ENCODE measurements at places on chromosomes 7 and 10. TPM values are rescaled to one million over a fixed set of nuclear protein-coding genes. Genes with fewer than 3 reads are reported as not detected.

SPACDR gene
- total RNA-seq: 1.0 TPM

DNA sequence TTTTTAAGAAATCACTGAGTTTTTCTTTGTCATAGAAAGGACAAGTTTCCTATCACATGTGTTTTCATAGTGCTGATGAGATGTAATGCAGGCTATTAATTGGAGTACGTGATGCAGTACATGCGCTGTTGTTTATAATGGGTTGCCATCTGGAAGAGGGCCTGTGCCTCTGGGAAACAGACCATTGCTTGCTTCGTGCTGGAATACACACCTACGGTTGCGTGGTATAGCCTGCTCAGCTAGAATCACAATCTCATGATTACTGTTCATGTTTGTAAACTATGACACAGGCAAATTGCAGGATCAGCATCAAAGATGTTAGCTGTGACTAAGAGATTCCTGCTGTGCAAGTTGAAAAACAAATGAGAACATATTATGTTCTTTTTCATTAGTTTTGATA is 107.2 kb upstream of the STEAP1B start:
- no peak for DNase-seq

- no peak for DNase-seq
Measured at GRCh38 chr10:86292462-86293395, 73.9 kb downstream of the GRID1 start.

WNT8B gene
- total RNA-seq: 3.8 TPM

HOGA1 gene
- 0.36 TPM for total RNA-seq

- DNase-seq: no peak
Measured at GRCh38 chr10:97640868-97641811, 669 bp downstream of the PI4K2A start.

VPS50 gene
- 16.0 TPM for total RNA-seq

RBP4 gene
- not detected for total RNA-seq

- no peak for DNase-seq
Measured at GRCh38 chr7:12648704-12649261, 38.6 kb upstream of the ARL4A start.

- no peak for DNase-seq
Measured at GRCh38 chr10:24415455-24416125, 206.7 kb downstream of the KIAA1217 start.

DNA sequence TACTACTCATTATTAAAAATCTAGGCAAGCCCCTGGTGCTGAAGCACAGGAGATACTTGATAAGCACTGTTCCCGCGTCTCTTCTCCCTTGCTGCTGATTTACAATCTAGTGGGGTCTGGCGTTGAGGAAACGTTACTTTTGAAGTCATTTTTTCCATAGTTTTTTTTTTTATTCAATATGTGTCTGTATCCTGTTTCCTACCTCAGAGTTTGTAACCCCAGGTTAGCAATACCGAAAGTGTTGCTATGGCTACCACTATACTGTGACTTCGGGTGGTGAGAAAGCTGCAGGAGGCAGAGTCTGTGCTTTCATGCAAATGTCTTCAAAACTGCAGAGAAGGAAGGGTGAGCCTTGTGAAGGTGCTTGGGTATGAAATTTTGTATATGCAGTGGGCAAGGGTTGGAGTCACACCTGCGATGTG is 458.8 kb upstream of the GHITM start:
- DNase-seq: no peak

DNA sequence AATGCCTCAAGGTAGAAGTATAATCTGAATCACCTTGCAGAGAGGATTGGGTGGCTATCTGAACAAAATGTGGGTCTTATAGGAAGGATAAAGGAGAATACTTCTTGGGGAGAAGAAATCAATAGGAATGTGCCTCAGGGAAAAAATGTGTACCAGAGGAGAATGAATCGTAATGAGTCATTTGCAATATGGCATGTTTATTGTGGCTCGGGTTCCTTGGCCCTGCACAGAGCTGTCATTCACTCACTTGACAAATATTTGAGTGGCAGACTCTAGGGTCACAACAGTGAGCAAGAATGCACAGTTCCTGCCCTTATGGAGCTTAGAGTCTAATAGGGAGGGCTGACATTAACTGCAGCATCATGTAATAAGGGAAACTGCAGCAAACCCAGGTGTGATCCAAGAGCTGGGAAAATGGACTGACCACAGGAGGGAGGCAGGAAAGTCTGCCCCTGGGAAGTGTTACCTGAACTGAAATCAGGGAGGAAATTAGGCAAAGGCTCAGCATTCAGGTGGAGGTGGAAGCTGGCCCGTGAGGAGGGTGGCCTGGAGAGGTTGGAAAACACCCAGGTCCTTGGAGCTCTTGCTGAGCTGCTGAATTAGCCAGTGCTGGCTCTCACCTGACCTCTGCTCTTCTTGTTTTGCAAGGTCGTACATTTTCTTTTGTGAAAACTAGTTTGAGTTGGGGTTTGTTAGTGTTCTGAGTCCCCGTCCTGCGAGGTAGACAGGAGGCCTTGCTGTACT is 203.9 kb downstream of the FRMD4A start:
- no peak for DNase-seq

XRCC2 gene
- total RNA-seq: 28.2 TPM

GRCh38 chr10:30765616-30766015 is 136.1 kb upstream of the LYZL2 start:
- no peak for DNase-seq

GRCh38 chr7:5439572-5440496 is 16.2 kb upstream of the TNRC18 start:
- DNase-seq: no peak

GRCh38 chr10:101041252-101041761 is 10.3 kb downstream of the SFXN3 start:
- DNase-seq: peak; percentile 71

GRCh38 chr10:130020651-130021382 is 56.7 kb upstream of the EBF3 start:
- DNase-seq: no peak

TRDMT1 gene
- 20.6 TPM for total RNA-seq

GRCh38 chr7:26993816-26994810 is 101.7 kb downstream of the HOXA1 start:
- DNase-seq: no peak

DNA sequence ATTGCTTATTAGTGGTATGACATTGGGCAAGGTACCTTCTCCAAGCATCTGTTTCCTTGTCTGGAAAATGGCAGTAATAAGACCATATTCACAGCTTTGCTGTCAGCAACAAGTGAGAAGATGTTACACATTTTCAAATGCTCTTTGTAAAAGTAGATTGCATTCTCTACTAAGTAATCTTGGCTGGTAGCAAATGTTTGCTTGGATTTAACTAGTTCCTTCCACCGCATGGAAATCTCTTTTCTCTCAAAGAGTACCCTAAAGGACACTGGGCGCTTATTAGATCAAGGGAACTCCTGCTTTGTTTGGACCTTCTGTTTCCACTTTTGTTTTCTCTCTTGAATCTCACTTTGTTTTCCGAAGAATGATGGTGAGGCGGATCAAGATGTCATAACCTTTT is 185.2 kb upstream of the BMPER start:
- no peak for DNase-seq

SUN3 gene
- not detected for total RNA-seq

ADARB2 gene
- total RNA-seq: 1.8 TPM

GRCh38 chr7:90432752-90433151 is 29.5 kb downstream of the CLDN12 start:
- DNase-seq: no peak

SLC13A1 gene
- total RNA-seq: not detected

SPDYE5 gene
- not detected for total RNA-seq

- DNase-seq: no peak
Measured at GRCh38 chr7:99368750-99369389, 5.7 kb upstream of the ARPC1B start.

DNA sequence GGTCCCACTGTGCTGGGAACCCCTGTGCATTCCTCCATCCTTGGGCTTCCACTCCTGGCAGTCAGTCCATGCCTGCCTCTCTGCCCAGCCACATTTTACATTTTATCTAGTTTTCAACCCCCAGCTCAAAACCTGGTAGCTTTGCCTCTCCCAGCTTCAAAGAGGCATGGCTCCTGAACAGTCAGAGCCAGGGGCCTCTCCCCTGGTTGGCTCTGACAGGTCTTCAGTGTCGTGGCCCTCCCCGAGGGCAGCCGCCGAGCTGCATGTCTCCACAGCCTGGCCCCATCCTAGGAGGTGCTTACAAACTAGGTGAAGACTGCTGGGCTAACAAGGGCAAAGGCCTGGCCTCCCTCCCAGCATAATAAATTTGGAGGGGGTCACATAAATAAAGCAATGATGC is 14.8 kb downstream of the COBL start:
- DNase-seq: no peak

Data from neural crest cell (in vitro differentiated cells).